ENCODE measurements at places on chromosomes 3 and 15.

DNA sequence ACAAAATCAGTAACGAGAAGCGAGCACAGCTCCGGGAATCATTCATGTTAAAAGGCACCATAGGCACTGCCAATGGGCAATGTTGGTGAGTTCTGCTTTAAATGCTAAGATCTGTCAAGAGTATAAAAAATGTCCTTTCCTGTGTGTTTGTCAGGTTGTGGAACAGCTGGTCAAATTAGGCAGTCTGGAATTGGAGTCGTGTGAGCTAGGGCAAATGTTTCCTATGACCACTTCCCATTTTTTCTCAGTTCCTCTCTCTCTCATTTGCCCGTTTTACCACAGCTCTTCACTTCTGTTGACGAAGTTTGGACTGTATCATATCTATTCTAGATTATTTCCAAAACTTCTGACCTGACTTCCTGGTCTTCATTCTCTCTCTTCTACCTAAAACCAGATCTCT lies 60.8 kb upstream of the GOLIM4 start:
- DNase-seq: no peak

DNA sequence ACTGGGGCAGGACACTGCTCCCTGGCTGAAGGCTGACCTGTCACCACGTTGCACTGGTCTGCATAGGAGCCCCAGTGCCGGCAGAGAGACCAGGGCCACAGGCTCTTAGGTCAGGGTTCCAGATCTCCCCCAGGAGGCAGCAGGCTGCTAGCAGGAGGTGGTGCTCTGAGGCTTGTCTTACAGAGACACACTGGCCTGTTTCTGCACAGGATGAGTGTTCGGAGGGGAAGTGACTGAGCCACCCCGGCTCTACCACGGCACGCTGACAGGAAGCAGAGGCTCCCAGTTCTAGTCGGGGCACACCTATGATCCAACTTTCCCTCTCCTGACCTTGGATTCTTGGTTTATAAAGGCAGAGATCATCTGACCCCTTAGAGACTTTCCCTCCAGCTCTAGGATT lies 8.6 kb downstream of the FBXL22 start:
- peak; percentile 43 for DNase-seq

- DNase-seq: no peak
Measured at GRCh38 chr3:62404321-62404720, 31.0 kb upstream of the FEZF2 start.

DNA sequence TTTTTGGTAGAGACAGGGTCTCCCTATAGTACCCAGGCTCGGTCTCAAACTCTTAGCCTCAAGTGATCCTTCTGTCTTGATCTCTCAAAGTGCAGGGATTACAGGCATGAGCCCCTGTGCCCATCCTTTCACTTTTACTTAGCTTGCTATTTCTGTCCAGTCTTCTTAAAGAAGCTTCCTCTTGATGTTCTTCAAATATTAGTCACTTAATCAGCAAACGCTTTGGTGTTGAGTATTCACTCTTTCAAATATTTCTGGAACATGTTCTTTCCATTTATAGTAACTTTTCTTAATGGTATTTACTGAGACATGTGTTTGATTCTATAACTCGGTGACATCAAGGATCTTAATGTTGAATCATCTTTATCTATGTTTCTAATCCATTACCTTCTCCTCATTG lies 122.1 kb downstream of the CNTN6 start:
- DNase-seq: no peak

GRCh38 chr3:64956711-64957325 lies 269.0 kb upstream of the ADAMTS9 start:
- DNase-seq: no peak

DNA sequence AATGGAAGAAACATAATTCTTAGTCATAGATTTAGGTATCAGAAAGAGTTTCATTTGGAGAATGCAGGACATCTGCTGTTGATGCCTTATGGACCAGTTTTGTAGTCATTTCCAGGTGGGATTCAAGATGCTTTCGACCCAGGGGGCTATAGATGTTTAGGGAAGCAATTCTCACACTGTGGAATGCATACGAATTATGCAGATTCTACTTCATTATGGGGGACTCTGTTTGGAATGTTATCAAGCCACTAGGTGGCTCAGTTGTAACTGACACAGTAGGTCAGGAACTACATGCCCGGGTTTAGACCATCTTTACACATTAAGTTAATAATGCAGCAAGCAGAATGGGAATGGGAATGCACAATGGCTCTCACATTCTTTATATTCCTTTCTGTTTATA lies 1359.8 kb downstream of the ZPLD1 start:
- DNase-seq: no peak

- no peak for DNase-seq
Measured at GRCh38 chr3:152496716-152497115, 228.0 kb downstream of the MBNL1 start.

DNA sequence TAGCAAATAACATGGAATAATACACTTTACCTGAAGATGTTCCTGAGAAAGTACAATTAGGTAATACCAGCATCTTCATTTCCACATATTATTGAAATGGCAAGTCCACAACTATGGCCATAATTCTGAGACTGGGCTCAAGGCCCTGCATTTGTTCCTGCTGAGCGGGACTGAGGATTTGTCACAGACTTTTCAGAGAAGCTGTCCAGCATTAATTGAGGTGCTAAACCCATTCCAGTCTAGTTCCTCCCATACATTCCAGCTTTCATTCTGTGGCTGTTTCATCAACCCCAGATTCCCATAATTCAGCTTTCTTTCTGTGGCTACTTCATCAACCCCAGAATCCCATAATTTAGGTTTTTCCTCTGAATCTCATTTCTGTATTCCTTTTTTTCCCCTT lies 293.4 kb upstream of the GBE1 start:
- no peak for DNase-seq

DNA sequence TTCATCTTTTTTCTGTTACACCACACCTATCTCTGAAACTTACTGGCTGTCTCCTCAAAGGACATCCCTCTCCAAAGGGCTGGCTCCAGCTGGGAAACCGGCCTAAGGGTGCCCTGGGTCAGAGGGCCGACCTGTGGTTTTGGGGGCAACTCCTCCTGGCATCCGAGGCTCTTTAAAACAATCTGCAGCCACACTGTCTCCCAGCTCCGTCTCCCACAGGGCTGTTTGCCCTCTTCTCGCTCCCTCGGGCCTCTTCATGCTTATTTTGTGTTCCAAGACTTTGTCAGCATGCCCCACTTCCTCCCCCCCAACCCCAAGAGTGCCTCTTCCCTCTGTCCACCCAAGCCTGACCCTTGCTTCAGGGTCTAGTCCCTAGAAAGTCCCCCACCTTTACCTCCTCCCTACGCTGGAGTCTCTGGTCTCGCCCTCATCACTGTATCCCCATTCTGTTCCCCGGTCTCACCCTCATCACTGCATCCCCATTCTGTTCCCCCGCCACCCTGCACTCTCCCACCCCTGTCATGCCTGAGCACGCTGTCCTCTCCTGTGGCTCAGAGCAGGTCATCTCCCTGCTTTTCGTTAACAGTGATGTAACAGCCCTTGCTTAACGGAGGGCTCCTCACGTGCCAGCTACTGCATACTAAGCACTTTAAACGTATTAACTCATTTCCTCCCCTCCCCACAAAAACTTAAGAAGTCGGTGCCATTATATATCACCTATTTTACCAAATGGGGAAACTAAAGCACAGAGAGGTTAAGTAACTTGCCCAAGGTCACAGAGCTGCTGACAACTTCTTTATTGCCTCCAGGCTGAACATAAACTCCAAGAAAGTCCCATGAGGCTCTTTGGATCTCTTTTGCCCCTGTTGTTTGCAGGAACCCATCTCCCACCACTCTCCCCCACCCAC lies 1.1 kb upstream of the CSK start:
- no peak for DNase-seq

GRCh38 chr15:88911766-88912118 lies 1.4 kb downstream of the MFGE8 start:
- DNase-seq: no peak

- no peak for DNase-seq
Measured at GRCh38 chr15:61327019-61327631, 98.0 kb upstream of the RORA start.
